Hematopoietic multipotent progenitor cell treated with erythropoietin and hydrocortisone succinate and interleukin-3 and kit ligand, for 17 days (in vitro differentiated cells): ENCODE measurements at places on chromosomes 5 and 9.
A peak's percentile ranks its signal among the peaks of the same experiment; 100 is the strongest.

- no peak for DNase-seq
These were observed 33.1 kb downstream of the CORO2A start for GRCh38 chr9:98159301-98159700.

DNA sequence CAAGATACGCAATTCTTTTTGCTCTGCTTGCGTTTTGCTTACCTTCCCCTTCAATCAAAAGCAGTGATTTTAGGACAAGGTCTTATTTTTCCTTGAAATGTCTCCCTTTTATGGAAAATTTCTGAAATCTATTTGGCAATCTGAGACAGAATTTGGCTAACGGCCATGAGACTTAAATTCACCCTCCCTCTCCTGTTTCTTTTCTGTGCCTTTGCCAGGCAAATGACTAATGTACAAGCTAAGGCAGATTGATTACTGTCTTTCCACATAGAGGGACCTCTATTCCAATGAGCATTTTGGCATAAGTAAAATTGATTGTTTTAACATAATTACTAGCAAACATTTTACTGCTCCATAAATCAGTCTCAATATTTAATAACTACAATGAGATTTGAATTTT is 31.7 kb downstream of the FAM81B start:
- DNase-seq = no peak

GRCh38 chr5:40716000-40716399 is 36.3 kb downstream of the PTGER4 start:
- DNase-seq = no peak

DNA sequence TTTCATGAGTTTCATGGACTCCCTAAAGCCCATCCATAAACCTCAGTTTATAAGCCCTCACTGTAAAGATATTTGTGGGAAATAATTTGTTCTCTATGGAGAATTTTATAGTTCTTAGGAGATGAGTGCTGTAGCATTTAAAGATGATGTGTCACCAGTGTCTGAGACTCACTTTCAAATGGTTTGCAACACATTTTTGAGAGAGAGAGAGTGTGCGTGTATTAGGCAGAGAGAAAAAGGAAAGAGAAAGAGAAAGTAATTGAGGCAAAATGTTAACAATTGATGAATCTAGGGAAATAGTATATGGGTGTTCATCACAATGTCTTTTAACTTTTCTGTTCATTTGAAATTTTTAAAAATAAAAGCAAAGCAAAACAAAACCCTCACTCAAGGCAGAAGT is 479.0 kb downstream of the ZSWIM6 start:
- no peak for DNase-seq

DNA sequence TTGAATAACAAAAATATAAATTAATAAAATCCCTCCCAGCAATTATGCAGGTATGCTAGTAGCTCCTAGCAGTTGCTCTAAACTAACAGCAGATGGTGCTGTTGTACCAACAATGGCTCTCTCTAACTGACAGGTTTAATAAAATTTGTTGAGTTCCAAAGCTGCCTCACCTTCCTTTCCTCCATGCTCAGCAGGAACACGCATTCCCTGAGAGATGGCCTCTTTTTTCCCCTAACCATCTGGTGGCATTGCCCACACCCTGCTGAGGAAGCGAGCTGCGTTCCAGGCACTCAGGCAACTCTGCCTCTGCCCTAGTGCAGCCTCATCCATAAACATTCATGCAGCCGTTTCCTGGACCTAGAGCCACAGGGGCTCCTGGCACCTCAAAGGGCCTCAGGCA is 106.2 kb downstream of the KLHL3 start:
- peak; percentile 50 for DNase-seq

- DNase-seq = no peak
These were observed 39.9 kb downstream of the ERP44 start for GRCh38 chr9:100058699-100059579.

GRCh38 chr5:156680831-156681230 is 169.3 kb upstream of the PPP1R2B start:
- no peak for DNase-seq

DNA sequence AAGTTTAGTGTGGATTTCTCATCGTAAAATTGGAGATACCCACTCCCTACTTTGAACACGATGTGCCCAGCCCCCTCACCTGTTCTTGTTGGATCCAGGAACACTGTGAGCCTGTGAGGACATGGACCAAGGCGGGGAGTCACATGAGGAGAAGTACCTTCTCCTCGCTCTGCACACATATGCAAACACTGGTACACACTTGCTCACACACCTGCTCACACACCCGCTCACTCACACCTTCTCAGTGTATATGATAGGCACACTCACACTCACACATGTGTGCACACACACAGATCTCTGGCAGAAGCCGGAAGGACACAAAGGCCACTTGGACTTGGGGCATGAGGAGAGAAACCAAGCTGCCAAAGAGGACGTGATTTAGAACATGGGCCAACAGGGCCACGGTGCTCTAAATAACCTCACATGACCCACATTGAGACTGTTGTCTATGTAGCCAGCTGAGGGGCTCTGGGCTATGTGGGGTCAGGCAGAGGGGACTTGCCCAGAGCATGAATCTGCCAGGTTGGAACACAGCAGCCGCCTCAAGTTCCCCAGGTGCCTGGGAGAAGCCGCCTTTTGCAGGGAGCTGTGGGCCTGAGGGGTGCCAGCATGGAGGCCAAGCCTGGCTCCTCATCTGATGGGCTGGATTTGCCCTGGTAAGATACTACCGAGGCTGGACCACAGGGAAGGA is 283.0 kb upstream of the IRX4 start:
- DNase-seq = no peak

- DNase-seq = no peak
These were observed 278.9 kb upstream of the CD180 start for GRCh38 chr5:67475489-67475888.

- peak; percentile 83 for DNase-seq
These were observed 23.4 kb downstream of the SPACA9 start for GRCh38 chr9:132901858-132902831.

DNA sequence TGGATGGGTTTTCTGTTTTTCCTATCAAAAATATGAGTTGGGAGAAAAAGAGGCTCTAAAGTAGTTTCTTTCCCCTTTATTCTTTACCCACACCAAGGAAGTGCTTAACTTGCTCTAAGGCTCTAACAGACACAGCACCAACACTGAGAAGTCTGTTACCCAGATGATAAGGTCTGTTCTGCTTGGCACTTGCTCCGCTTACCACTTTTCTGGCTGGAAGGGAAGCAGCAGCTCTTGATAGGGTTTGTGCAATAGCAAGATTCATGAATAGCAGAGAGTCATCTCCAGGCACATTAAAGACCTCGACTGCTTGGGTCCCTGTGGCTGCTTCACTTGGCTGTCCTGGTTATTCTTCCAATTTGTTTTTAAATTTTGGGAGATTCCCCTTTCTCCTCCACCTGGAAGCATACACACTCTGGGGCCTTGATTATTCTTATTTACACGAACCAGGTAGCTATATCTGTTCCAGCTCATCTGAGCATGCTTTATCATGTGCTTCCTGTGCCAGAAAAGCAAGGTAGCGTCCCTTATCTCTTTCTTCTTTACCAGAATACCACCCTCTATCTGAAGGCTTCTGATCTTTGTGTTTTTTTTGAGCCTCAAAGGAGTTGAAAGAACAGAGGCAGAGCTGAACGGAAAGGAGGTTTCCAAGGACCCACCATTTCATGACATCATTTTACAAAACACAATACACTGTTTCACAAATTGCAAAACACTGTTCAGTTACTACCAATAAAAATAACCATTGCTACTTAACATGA is 24.8 kb downstream of the PPP3R2 start:
- DNase-seq = peak; percentile 75

DNA sequence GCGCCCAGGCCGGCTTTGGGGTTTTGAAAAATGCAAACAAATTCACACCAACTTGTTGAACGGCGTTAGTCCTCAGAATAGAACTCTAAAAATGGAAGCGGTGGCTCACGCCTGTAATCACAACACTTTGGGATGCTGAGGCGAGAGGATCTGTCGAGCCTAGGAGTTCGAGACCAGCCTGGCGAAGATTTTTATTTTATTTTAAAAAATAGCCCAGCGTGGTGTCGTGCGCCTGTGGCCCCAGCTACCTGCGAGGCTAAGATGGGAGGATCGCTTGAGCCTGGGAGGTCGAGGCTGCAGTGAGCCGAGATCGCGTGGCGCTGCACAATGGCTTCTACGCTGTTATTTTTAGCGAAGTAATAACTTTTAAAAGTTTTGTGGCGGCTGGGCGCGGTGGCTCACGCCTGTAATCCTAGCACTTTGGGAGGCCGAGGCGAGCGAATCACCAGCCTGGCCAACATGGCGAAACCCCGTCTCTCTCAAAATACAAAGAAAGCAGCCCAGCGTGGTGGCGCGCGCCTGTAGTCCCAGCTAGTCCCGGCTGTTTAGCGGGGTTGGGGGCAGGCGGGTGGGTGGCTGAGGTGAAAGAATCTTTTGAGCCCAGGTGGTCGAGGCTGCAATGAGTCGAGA is 694 bp upstream of the PLIN2 start:
- DNase-seq = peak; percentile 62

GRCh38 chr9:115165233-115165632 is 47.3 kb upstream of the TNC start:
- no peak for DNase-seq

GRCh38 chr9:61674465-61674864 is 484.6 kb downstream of the SPATA31A7 start:
- DNase-seq = no peak

GRCh38 chr5:139391570-139392323 is 2.0 kb upstream of the MZB1 start:
- DNase-seq = no peak

GRCh38 chr5:127707209-127707608 is 4.0 kb downstream of the CCDC192 start:
- DNase-seq = no peak

DNA sequence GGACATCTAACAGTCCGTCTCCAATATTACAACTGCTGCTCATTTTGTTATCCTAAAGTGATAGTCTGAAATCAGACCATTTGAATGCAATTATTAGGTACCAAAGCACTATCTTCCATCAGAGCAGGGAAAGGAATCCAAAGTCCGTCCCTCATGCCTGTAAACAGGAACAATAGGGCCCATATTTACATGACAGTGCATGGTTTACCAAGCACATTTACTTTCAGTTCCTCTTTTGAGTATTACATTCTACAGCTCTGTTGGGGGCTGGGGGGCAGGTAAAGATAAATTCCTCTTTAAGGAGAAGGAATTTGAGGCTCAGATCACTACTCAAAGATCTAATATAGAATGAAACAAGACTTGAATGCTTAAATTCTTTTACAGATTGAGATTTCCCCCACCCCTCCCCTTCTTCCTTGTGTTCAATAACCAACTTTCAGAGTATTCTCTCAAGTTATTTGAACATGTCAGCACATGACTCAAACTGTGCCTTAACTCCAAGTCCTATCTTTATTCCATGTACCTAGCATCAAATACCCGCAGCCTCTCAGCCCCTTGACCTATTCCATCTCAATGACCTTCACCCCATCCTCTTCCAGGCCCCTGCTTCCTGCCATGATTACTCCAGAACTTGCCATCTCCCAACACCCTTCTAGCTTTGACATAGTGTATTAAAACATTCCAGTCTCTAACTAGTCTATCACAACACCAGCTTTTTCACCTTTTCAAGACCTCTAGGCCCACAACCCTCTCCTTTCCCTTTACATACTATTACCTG is 71.0 kb downstream of the BRINP1 start:
- no peak for DNase-seq

- no peak for DNase-seq
These were observed 39.2 kb downstream of the GRAMD2B start for GRCh38 chr5:126462239-126463014.

GRCh38 chr9:7287065-7287464 is 512.5 kb downstream of the DMAC1 start:
- DNase-seq = no peak

- no peak for DNase-seq
These were observed 70.3 kb upstream of the UBTD2 start for GRCh38 chr5:172353846-172354245.

DNA sequence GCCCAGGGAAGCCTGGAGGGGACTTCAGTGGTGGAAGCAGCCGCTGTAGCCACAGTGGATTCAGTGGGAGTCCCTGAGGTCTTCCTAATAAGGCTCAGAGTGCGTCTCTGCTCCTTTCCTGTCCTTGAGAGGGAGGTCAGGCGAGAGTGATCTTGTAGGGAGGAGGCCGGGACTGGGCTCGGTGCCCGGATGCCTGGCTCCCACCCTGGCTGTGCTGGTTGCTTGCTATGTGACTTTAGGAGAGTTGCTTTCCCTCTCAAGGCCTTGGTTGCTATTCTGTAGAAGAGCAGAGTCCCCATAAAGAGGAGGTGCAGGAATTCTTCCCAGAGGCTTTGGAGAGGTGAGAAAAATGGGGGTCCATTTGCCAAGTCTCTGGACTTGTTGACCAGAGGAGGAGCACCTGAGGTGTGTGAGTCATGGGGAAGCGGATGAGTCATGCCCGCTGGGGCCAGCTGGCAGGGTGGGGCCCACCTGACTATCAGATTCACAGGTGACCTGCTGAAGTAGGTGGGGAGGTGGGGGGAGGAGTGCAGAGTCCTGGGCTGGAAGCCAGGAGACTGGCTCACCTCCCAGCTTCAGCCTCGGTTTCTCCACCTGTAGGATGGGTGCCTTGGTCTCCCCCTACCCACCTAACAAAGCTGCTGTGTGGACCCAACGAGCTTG is 13.8 kb downstream of the GSN start:
- DNase-seq = peak; percentile 85
